ENCODE measurements at places on chromosomes 5 and 9. TPM values are rescaled to one million over a fixed set of nuclear protein-coding genes. Genes with fewer than 3 reads are reported as not detected.

The PCDHGA12 gene
- total RNA-seq, result not detected

The IGIP gene
- 7.3 TPM for total RNA-seq

The SPATA31D4 gene
- not detected for total RNA-seq

The DRD1 gene
- not detected for total RNA-seq

The FBXW11 gene
- total RNA-seq, result 35.4 TPM

The SNX24 gene
- 3.2 TPM for total RNA-seq

The KIF4B gene
- not detected for total RNA-seq

The P4HA2 gene
- 10.1 TPM for total RNA-seq

- DNase-seq, result peak; percentile 72
These were observed 36.6 kb upstream of the RAPGEF1 start for GRCh38 chr9:131776473-131776872.

GRCh38 chr9:123470121-123470782, 114.3 kb downstream of the CRB2 start:
- no peak for DNase-seq

DNA sequence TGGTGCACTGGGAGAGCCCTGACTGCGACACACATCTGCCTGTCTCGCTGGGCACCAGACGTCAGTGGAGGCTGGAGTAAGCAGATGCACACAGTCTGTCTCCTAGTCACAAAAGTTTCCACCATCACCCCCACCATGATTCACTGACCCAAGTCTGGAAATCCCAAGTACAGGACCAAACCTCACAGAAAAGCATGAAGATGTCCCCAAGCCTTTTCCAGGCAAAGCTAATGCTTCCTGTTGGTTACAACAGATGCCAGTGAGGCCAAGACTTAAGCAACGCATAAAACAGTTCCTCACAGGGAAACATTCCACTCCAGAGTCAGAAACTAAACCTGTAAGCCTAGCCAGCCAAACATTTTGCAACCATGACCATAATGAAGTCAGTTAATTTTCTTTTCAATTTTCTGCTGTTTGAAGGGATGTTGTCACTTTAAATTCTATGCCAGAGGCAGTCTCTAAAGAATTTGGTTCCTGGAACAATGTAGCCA, 259.3 kb upstream of the SLC30A5 start:
- no peak for DNase-seq

DNA sequence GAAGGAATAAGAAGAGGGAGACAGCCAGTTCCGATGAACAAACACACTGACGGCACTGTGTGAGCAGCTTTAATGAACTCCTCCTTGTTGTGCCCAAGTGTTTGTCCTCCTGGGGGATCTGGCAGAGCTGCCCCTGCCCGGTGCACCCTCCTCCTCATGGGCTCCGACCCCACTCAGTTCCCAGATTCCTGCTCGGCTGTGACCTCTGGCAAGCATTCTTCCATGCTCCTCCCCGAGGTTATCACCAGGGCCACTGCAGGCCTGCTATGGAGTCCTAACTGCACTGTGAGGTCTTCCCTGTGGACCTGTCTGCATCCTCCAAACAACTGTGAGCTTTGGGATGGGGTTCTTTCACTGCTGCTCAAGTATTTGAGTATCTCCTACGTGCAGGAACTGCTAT, 142.2 kb downstream of the DCP2 start:
- no peak for DNase-seq

- DNase-seq, result no peak
These were observed at the start of gene PPIC for GRCh38 chr5:123036391-123037103. TSS of gene PPIC (minus strand) at chr5:123036725. CDS start at chr5:123036625, 100 bp downstream.

- no peak for DNase-seq
These were observed at the start of gene CARD6 for GRCh38 chr5:40841068-40841805. TSS of gene CARD6 (plus strand) at chr5:40841367. CDS start at chr5:40841383, 16 bp downstream.

- no peak for DNase-seq
These were observed 103.7 kb downstream of the ATPSCKMT start for GRCh38 chr5:10145923-10146401.

- DNase-seq, result no peak
These were observed 105.9 kb upstream of the DHFR start for GRCh38 chr5:80760680-80761079.

DNA sequence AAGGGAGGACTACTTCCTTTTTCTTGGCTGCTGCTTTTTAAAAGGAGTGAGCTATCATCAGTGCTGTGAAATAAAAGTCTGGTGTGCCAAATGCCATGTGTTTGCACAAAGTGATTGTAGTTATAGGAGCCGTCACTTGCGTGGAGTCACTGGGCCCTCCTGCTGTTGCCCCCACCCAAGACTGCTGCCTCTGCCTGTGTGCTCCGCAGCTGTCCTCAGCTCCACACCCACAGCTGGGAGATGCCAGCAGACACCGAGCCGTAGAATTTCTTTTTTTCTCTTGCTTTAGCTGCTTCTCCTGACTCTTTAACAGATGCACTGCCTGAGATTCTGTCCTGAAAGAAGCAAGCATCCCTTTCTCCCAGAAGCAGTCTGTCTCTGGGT, 9.8 kb upstream of the GLE1 start:
- no peak for DNase-seq

GRCh38 chr5:151819830-151820229, 48.1 kb downstream of the G3BP1 start:
- DNase-seq, result no peak

DNA sequence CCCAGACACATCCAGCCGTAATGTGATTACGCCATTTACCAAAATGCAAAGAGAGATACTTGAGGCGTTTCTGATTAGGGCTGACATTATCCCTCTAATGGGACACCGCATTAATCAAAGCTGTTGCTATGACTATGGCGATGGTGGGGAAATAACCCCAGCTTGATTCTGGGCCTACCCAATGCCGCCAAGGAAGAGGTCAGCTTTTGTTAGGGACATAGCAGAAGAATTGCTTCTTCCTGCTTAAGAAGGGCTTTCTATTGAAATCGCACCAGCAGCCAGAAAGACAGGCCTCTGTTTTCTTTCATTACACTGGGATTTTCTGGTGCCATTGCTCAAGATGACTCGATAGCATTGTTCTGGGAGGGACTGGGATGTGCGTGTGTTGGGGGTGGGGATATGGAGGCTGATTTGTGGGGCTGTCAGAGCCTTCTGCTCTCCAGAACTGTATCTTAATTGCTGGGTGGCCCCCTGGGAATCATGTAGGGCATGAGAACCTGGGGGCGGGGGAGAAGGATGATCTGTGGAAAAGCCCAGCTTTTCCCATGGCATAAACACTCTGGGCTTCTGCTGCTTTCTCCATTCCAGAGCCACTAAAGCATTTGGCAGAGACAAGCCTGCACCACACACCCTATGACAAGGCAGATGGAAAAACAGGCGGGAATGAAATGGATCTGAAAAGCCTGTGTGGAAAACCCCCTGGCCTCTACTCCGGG, 106.5 kb upstream of the RAD23B start:
- DNase-seq, result no peak

DNA sequence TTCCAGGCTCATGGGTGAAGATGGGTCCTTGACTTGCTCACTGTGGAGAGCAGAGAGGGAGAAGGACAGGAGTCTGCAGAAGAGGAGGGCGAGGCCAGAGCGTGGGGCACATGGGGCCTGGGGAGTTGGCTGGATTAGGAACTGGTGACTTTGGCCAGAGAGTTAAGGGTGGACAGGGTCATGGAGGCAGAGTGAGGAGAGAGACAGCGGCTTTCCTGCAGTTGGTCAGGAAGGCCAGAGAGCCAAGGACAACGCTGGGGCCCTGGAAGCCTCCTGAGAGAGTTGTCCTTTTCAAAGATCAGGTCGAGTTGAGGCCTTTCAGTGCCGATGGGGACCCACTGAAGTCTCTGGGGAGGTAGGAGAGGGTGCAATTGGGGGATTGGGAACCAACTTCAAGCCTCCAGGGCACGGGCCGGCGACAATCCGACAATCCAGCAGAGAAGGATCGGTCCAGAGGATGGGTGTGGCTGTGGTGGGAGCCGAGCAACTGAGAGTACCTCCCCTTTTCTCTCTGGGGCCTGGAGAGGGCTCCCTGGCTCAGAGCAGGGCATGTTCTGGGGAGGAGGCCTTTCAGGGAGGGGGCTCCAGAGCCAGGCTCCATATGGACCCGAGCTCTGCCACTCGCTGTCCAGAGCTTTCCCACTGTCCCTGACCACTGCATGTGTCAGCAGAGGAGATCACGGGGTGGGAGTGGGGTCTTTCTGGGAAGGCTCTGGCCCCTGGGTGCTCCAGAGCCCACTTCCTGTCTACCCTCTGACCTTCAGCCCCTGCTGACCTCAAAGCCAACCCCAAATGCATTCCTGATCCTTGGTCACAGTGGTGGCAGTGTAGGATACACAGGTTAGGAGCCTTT, 7.5 kb upstream of the PHYHD1 start:
- DNase-seq, result no peak

GRCh38 chr5:133895979-133896845, 72.2 kb downstream of the C5orf15 start:
- no peak for DNase-seq

DNA sequence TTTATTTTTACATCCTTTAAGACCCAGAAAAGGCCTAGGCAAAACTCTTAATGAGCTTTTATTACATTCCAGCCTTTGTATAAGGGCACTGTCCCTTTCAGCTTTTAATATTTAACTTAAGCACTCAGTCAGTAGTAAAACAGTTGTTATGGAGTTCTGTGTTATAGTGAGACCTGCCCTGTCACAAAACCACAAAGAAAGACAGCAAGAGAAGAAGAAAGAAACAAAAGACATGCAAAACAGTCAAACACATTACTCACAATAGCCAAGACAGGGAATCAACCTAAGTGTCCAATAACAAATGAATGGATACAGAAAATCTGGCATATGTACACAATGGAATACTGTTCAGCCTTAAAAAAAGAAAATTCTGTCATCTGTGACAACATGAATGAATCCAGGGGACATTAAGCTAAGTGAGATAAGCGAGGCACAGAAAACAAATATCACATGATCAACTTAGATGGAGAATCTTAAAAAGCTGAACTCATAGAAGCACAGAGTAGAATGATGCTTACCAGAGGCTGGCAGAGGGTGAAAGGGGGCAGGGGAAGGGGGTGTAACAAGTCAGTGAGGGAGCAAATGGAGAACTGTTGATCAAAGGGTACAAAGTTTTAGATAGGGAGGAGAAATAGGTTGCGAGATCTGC, 63.8 kb upstream of the CCNG1 start:
- no peak for DNase-seq

DNA sequence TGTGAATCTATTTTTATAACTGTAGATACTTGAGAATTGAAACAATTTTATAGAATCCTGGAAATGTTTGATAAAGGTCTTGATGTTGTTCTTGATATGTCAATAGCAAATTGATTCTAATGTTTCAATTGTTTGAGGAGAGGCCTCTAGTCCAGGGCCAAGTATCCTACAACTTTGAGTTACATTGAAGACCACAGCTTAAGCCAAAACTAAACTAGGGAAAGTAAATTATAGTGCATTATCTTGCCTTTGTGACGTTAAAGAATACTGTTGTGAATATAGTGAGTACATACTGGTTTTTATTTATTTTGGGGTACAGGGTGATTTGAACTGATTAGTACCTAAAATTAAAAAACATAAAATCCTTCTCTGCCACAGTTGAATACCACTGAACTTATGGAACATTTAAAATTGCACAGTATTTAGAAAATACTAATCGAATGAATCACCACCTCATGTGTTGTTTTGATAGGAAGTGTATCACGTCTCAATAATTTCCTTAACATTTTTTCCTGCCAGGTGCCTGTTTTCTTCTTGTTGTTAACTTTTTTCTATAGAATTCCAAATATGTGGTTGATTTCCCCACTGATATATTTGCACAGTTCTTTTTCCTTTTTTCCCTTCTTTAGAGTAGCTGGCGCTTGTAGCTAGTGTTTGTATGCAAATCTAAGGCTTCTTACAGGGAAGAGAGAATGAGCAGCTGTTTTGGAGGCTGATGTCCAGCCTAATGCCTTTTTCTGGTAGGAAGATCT, 12.5 kb downstream of the ARHGEF28 start:
- no peak for DNase-seq

DNA sequence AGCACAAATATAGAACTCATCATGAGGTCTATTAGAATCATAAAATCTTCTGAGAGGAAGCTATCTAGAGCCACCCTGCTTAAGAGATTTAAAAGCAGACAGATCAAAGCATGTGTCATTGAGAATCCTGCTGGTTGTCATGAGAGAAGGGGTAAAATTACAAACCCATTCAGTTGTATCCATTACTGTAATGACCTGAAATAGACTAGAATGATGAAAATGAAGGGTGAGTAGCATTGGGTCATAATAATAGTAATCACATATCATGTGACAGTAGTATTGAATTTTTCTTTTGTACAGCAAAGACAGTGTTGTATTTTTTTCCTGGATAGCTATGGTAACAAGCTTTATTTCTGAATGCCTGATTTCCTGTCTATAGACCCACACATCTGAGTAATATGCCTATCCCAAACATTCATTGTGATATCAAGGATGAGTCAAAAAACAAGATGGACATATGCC, 149.0 kb downstream of the PDE4D start:
- no peak for DNase-seq

DNA sequence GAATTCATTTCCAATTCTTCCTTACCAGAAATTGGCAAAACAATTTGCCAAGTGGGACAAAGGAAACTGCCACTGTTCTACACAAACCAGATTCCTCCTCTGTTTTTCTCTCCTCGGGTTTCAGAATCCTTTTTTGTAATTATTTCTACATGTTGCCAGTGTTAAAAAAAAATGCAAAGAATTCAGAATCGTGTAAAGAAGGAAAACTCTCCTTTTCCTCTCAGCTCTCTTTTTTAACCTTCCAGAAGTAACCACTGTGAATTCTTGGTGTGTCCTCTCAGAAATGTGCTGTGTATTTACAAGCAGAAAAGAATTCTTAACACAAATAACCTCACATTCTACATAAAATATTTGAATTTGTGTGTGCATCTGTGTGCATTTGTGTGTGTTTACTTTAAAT, 224.6 kb downstream of the DRD1 start:
- no peak for DNase-seq

DNA sequence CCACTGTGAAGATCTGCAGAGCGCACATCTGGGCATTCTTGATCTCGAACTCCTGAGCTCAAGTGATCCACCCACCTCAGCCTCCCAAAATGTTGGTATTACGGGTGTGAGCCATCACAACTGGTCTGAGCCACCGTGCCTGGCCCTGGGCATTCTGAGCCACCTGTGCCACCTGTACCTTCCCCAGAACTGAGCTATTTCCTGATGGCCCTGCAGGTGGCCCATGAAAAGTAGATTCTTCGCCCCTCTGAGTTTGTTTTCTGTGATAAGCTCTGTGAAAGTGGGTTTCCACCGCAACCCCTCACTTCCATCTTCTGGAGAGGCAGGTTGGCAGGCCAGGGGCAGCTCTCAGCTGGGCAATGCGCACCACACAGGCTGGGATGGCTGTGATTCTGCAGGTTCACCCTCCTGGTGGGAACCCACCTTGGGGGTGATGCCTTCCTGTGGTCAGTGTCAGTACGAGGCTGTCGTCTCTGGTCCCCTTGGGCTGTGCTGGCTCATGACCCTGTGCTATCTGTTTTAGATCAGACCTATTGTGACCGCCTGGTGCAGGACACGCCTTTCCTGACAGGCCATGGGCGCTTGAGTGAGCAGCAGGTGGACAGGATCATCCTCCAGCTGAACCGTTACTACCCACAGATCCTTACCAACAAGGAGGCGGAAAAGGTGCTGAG, 11.3 kb downstream of the CARD19 start:
- peak; percentile 22 for DNase-seq

Data from activated naive CD8-positive, alpha-beta T cell treated with anti-CD3 and anti-CD28 coated beads, Interleukin-2, amount 10 ng/mL, durations not matched to agents 7 days and 5 days (primary cell).